ENCODE measurements at places on chromosomes 2 and 18. TPM values are rescaled to one million over a fixed set of nuclear protein-coding genes. Genes with fewer than 3 reads are reported as not detected.
A peak's percentile ranks its signal among the peaks of the same experiment; 100 is the strongest.

The OR6B2 gene
- polyA plus RNA-seq, result not detected

The RMND5A gene
- 28.3 TPM for polyA plus RNA-seq

The ITM2C gene
- 73.1 TPM for polyA plus RNA-seq

The STK39 gene
- polyA plus RNA-seq, result 10.5 TPM

The GDF7 gene
- polyA plus RNA-seq, result 0.25 TPM

The GREB1L gene
- 7.4 TPM for polyA plus RNA-seq

The CD28 gene
- polyA plus RNA-seq, result 0.14 TPM

The SNED1 gene
- polyA plus RNA-seq, result 6.7 TPM

The SRD5A2 gene
- not detected for polyA plus RNA-seq

The LTBP1 gene
- polyA plus RNA-seq, result 53.0 TPM

The IL1F10 gene
- not detected for polyA plus RNA-seq

DNA sequence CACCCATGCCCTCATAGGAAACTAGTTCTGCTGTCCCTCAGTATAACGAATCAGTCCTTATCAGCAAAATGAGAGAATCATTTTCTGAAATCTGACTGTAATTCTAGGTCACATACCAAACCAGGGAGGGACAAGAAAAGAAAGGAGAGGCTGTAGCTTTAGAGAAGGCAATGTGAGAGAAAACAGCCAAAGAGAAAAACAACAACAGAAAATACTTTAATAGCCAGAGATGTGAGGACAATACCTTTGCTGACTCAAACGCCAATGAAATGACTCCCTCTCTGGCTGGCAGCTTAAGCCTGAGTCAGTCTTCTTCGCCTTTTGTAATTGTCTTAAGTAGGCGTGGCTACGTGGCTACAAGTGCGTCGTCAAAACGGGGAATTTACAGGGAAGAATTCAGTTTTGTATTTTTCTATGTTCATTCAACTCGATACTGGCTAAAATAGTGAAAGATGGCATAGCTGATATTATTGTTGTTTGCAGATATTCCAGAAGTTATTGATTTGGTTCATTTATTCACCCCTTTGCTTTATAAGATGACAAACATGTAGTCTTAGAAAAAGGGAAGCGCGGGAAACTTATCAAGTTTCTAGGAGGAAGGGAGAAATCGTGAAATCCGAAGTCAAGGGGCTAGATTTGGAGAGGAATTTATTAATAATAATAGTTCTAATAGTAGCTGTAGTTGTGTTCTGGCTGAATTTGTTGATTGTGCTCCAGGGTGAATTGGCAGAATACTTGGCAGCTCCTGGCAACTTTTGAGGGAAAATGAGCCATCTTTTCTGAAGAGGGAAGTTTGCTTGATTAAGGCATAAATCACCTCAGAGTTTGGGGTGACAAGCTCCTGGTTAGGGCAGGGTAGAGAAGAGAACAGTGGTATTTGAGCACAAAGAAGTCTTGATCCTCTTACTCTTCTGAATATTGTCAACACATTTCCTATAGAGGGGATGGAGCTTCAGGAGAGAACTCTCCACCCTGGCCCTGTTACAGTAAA, at the start of gene IL1A:
TSS of gene IL1A (minus strand) at position 295 of the 991 bp plus-strand sequence. CDS start 723 bp downstream, outside the sequence.
- DNase-seq, result no peak

- DNase-seq, result no peak
Measured at GRCh38 chr18:74613381-74613780, 15.7 kb downstream of the ZNF407 start.

DNA sequence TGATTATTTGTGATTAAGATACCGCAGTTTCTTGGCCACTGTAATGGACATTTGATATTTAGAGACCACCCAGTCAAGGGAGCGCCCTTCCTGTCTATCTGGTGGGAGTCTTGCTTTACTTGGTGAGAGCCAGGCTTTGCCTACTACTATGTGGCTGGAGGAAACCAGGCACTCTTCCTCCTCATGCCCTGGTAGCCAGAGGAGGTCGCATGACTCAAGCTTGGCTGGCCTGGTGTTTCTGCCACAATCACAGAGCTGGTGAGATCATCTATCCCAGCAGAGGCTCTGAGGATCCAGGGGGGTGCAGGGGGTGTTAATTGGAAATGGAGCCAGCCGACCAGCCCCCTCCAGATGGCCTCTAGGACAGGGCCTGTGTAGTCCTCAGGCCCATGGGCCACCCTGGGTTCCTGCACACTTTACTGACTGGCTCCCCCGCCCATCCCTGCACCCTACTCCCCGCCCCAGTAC, 46.8 kb upstream of the BIN1 start:
- no peak for DNase-seq

DNA sequence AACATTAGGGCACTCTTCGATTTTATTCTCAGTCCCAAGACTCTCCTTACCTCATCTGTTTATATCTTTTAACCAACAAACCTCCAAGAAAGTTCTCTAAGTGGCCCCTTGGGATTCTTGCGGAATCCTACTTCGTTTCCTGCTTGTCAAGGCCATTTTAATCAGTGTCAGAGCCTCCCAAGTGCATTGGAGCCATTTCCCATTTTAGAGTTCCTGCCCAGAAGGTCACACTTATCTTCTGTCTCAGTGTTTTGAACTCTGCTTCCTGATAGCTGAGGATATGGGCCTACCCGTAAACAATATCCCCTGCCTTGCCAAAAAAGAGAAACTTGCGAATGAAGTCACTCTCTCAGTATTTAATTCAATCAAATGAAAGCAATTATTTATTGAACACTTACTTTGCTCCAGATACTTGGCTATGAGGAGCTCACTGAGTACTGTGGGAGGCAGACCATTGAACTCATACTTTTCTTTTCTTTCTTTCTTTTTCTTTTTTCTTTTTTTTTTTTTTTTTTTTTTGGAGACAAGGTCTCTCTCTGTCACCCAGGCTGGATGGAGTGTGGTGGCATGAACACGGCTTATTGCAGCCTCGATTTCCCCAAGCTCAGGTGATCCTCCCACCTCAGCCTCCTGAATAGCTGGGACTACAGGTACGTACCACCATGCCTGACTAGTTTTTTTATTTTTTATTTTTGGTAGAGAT, 5.7 kb upstream of the NOSTRIN start:
- DNase-seq, result no peak

- DNase-seq, result no peak
Measured at GRCh38 chr2:41170589-41170988, 718.7 kb upstream of the SLC8A1 start.

DNA sequence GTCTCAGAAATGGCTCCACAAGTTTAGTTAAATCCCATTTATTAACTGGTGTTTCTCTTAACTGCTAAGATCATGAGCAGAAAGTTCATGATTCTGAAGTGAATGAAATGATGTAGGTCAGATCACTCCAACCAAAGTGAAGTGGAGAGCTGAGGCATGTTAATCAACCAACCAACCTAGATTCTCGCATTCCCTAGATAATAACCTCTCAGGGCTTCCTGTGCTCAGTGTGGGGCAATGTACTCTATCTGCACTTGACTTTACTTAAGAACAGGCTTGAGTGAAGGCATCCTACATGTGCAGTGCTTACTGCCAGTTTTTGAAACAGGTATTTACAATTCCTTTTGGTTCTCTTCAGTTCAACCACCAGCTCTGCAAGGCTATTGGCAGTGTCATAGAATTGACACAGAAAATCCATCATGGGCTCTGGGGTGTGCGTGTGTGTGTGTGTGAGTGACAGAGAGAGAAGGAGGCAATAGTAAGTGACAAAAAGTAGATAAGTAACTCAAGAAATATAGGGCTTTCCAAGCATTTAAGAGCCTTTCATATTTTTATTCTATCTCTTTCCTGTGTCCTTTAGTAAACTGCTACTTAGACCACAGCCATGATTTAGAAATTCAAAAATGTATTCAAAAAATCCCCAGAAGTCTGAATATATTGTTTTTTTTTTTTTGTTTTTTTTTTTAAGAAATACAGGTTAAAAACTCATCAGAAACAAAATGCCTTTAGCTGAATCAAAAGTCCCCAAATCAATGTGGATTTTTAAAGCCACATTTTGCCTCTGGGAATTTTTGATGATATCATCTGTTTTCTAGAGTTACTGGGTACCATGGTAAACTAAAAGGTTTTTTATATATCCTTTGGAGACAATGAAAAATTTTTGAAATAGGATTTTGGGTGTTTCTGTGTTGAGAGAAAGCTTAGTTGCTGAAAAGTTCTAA, 28.6 kb downstream of the DOCK10 start:
- no peak for DNase-seq

DNA sequence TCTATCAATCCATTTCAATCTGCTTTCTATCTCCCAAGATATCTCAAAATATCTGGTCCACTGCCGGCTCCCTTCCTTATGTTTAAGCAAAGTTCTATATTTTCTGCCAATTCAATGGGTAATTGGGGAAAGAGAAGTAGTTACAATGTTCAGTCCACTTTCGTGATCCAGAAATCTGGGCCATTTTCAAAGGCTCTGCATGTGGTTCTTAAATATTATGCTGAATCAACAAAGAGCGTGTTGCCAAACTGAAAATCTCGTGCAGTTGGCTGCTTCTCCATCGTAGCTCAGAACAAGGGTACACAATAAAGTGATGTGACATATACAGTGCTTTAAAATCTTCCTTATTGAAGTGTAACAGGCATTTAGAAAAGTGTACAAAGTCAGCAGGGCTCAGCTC, 863.1 kb downstream of the RNF144A start:
- DNase-seq, result no peak

DNA sequence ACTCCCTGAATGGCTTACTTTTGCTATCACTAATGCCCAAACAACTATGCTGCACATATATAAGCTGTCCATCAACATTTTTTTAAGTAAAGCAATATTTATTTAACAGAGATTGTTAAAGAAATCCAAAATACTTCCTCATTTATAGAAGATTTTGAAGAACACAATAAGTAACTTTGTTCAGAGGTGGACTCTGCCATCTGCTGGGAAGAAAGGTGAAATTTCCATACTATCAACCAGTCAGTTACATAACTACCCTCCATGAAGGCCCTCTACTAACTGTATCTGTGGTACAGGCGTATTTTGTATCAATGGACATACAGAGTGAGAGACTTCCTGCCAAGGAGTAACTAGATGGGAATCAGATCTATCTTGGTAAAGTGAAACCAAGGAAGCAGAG, 106.0 kb downstream of the DTNB start:
- DNase-seq, result no peak

- no peak for DNase-seq
Measured at GRCh38 chr18:11245879-11246278, 96.5 kb upstream of the PIEZO2 start.

- DNase-seq, result no peak
Measured at GRCh38 chr2:233199870-233200269, 51.6 kb upstream of the ATG16L1 start.

- no peak for DNase-seq
Measured at GRCh38 chr18:29164993-29165599, 988.2 kb upstream of the CDH2 start.

GRCh38 chr2:203330434-203330833, 2.2 kb downstream of the ABI2 start:
- DNase-seq, result no peak

DNA sequence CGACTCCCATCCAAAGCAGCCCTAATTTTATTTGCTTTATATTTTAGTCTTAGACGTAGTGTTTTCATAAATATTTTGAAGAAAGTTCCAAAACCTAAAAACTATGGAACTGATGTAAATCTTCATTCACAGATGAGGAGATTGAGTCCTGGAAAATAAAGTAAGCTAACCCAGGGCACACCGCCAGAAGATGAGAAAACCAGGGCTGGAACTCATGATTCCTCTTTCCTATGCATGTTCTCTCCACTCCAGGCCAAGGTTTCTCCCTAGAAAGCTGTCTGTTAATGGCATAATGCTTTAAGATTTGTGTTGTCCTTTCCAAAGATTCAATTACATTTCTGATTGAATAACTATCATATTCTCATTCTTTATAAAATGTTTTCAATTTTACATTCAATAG, 78.4 kb upstream of the ZC3H15 start:
- no peak for DNase-seq

DNA sequence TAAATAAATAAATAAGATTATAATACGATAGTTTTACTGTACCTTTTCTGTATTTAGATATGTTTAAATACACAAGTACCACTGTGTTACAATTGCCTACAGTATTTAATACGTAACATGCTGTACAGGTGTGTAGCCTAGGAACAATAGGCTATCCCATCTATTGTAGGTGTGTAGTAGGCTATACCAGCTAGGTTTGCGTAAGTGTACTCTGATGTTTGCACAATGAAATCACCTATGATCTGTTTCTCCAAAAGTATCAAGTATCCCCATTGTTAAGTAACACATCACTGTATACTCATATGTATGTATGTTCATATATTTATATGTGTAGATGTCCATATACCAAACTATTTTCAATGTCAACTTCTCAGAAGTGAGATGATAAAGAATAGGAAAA, 118.2 kb upstream of the RND3 start:
- DNase-seq, result no peak

- no peak for DNase-seq
Measured at GRCh38 chr2:39779927-39780326, 869 bp upstream of the THUMPD2 start.

DNA sequence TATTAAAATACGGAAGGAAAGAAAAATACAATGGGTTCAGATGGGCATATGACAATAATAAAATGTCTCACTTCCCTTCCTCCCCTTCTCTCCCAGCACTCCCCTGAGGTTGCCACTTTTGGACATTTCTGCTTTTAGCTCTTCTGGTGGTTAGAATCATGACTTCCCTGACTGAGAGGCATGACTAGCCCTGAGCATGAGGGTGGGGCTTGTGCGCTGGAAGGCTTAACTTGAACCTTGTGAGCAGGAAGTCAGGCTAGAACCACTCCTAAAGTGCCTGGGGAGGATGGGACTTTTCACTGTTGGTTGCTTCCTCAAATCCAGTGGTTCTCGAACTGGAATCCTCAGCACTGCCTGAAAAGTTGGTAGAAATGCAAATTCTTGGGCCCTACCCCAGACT, 19.7 kb upstream of the ARHGAP25 start:
- peak; percentile 74 for DNase-seq

DNA sequence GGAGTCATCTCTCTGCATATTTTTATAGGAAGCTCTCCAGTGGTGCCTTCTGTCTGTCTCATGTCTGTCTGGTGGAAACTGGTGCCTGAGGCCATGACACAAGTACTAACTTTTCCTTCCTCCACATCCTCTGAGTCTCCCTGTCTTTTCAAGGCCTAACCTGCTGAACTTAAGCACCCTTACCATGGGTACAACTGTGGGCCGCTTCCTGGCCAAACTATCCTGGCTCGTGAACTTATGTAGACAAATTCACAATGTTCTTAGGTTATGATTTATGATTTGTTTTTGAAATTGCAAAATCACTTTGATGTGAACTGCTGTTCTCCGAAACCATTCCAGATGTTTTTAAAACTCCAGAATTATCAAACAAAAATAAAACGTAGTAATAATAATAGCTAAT, 804.5 kb upstream of the POU3F3 start:
- DNase-seq, result no peak

All from right cardiac atrium (tissue), 5 donors.